ENCODE measurements at places on chromosomes 1 and 21.

- no peak for DNase-seq
These were observed 55.6 kb downstream of the TNR start for GRCh38 chr1:175687622-175688415.

DNA sequence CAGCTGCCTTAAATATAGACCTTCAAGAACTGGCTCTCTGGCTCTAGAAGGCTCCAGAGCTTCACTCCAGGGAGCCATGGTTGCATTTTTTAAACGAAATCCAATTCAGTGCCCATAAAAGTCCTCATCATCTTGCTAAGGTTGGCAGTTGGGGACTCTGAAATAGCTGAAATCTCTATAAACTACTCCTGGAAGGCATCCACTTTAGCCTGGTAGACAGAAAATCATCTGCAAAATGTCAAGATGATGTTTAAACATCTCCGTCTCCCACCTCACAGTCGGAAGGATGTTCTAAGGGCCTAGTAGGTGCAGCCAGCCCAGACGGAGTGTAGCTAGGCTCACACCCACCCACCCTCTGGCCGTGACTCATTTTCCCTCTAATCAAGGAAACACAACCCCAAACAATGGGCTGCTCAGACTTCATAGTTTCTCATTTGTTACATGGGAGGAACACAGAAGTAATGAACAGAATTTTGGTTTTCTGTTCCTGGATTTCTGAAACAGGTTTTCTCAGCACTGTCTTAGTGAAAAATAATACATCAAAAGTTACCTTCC, 235.4 kb upstream of the KAZN start:
- no peak for DNase-seq

GRCh38 chr1:231828182-231828920, 201.8 kb downstream of the DISC1 start:
- no peak for DNase-seq

DNA sequence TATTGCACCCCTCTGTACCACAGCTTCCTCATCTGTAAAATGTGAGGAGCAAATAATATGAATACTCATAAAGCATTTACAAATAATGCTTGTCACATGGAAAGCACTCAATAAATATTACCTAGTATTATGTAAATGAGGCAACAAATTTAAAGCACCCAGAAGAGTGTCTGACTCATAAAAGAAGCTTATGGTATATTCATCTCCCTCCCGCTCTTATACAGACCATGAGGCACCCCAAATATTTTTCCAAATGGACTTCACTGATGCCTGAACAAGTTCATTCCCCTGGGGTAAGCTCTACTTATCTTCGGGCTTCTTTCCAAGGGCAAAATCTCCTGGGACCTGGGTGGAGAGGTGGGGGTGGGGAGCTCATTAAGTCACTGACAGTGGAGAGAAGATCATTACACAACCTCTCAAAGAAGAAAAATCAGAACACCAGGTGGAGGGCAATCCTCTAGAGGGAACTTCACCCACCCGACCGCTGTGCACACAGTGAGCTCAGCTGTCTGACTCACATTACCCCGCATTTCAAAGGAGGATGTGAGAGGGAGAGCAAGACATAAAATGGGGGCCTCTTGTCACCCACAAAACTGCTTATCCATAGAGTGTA, 166.2 kb downstream of the ASTN1 start:
- DNase-seq, result no peak

GRCh38 chr1:79945391-79945790, 938.9 kb upstream of the ADGRL4 start:
- DNase-seq, result no peak

DNA sequence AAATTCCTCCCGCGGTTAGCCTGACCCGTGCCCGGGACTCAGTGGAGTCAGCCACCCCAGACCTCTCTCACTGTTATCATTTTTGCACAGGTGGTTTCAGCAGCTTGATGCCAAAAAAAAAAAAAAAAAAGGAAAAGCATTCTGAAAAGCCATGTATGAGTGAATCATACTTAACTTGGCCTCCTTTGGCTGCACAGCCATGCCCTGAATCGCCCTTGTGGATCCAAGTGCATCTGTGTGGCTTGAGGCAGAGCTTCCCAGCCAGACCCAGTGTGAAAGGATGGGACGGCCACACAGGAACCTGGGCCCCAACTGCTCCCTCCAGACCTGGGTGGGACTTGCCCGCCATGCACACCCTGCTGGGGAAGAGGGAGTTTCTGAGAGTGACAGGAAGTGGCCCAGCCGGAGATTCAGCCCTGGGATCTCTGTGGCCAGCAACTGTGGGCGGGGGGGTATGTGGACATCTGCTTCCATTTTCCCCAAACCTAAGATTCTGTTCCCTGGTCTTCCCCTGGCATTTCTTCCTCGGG, 8.6 kb downstream of the YBEY start:
- no peak for DNase-seq

DNA sequence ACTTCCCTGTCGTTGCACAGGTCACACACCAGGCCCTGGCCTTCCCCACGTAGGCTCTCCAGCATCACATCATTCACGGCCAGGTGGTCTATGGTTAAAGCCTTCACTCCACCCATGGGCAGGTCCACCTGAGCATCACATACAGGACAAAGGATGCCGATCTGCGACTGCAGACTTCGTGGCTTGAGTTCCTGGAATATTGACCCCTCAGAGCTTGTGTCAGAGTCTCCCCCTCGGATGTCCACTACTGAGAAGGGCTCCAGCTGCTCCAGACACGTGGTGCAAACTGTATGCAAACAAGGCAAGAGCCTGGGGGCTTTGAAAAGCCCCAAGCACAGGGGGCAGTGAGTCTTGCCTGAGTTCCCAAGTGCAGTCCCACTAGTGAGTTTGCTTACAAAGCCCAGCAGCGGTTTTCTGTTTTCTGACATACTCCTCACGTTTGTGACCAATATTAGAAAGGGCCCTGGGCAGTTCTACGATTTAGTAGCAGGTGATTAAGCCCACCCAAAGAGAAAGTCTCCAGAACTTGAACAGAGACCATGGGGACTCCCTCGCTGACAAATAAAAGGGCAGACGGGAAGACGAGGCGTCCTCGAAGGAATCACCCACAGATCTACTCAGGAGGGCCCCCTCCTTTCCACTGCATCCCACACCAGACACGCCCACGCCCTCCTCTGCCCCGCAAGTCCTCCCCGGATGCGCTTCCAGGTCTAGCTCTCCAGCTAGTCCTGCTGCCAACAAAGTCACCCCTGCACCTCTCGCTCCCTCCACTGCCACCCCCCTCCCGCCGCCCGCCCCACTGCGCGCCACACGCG, 568 bp downstream of the TRIM45 start:
- DNase-seq, result no peak

DNA sequence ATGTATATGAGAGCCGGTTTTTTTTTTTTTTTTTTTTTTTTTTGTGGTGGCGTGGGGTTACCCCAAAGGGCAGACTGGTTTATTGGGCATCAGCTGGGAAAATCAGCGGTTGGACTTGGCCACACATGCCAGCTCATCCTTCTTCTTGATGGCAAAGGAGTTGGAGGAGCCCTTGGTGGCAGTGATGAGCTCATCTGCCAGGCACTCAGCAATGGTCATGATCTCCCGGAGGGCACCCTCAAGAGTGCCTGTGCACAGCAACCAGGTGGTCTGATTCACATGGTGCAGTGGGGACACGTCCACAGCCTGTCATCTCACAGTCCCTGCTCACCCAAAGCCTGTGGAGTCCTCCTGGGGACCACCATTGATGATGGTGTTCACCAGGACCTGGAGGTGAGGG, 62.0 kb downstream of the MRPS6 start:
- DNase-seq, result no peak

DNA sequence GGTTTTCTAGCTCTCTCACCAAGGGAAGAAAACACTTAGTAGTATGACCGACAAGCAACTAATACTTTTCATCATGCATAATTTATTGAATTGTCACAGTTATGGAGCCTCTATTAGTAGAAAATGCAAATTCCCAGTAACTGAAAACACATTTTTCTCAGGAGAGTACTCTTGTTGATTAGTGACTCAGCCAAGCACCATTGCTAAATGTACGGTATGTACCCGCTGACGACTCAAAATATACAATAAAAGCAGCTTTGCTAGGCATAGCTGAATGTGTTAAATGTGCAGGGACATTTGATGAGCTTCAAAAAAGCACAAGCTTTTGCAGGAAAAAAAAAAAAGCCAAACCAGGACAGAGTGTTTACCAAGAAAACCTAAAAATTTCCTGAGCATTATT, 63.9 kb downstream of the WDR64 start:
- no peak for DNase-seq

GRCh38 chr1:170707117-170707516, 43.2 kb downstream of the PRRX1 start:
- no peak for DNase-seq

GRCh38 chr1:39407896-39408640, 83.4 kb upstream of the BMP8A start:
- no peak for DNase-seq

DNA sequence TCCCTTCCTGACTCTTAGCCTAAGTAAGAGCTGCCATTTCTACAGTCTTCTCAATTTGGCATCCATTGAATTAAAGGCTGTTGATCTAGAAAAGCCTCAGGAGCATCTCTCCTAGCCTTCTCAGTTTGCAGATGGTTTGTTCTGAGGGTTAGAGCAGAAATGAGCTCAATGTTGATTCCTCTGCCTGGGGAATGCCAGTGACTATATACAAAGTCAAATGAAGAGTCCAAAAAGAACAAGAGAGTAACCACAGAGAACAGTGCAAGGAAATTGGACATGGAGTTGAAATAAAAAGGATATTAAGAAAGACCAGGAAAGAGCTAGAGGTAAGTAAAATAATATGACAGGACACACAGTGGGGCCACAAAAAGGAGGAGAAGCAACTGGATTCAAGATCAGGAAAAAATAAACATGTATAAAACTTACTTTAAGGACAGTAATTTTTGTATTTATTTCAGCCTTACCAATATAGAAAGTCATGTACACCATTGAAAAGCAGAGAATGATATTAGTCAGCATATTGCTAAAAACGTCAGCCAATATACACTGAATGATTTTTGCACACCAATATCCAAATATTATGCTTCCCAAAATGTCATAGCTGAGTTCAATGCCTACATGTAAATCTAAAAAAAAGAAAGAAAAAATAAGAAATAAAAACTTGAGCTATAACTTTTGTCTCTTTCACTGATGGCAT, 21.3 kb downstream of the SLC9C2 start:
- no peak for DNase-seq

GRCh38 chr1:241639623-241640148, 483 bp downstream of the CHML start:
- peak; percentile 18 for DNase-seq

DNA sequence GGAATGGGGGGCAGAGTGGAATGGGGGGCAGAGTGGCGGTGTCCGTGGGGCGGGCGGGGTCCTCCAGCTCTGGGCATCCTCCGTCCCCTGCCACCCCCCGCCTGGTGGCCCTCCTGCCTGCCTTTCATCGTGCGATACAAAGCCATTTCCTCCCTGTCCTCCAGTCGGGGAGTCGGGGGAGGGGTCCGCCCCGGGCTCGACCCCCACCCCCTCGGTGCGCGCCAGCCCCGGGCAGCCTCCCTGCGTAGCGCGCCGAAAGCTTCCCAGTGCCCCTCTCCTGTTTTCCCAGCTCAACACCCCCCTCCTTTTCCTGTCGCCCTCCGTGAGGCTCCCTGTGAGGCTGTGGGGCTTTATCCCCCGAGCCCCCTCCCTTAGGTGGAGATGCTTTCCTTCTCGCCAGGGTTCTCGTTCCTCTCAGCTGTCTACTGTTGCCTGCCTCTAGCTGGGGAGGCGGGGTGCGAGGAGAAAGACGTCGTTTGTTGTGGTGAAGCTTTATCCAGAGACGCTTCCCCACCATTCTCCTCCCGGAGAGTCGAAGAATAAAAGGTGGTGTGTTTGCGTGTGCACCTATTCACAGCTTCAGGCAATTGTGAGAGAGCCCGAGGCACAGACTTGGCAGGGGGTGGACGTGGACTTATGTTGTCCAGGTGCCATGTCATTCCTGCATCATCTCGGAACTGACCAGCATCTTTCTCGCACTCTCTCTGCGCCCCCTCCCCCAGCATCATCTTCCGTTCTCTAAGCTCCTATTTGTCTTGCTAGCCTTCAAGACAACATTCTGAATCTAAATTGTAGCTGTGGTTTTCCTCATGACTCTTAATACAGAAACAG, 848 bp downstream of the DNM3 start:
- peak; percentile 7 for DNase-seq

DNA sequence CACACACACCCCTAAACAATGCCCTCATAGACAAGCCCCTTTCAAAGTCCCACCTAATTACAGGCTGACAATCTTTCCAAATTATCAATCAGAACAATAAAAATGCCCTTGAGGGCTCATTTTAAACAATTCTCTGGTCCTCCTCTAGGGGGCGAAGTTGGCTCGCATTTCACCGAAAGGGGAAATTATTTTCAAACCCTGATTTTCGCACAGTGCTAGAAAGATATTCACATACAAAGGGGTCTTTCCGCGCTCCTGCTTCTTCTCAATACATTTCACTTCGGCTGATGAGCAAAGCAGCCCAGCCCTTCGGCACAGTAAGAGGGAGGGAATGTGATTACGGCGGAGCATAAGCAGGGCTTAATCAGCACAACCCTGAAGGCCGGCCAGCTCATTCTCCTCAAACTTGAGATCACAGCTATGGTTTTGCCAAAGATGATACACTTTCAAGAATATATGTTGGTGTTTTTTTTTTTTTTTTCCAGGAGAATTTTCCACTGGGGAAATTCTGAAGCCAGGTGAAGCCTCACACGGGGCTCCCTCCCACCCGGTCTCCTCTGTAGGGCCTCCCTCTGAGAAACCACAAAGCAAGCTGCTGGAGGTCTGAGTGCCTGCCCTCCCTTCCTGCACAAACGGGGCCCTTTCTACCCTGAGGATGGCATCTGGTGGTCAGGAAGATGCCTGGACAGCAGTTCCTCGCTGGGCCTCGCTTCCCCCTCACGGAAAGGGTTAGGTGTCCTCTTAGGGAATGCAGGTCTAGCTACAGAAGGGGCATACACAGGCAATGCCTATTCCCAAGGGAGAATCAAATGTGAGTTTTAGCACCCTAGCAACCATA, 66.9 kb downstream of the GNG12 start:
- DNase-seq, result peak; percentile 39

DNA sequence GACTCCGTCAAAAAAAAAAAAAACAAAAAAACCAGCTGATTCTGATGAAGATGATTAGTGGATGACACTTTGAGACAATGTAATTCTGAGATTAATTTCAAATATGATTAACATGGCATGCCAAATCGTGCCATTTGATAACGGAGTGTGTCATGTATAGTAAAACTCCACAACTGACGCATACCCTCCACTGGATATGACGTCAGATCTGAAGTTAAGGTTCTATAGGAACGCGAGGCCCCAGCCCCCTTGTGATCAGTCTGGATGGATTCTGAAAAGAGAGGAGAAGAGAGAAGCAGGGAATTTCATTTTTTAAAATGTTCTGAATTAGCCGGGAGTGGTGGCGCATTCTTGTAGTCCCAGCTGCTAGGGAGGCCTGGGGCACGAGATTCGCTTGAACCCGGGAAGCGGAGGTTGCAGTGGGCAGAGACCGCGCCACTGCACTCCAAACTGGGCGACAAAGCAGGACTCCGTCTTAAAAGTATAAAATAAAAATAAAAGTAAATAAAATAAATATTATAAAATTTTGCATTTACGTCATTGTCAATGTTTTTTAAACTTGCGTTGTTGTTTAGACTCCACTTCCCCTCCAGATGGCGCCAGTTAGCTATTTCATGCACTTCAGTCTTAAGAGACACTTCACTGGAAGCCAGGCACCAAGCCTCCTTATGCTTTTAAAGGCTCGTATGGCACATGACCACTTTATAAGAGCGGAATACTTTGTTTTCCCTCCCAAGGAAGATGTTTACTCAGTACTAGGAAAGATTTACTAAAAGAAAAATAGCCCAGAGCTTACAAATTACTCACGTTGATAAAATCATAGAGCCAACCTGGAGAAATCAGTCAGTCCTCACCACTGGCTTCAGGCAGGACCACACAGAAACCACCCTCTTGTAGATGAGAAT, 65.5 kb downstream of the UBE2U start:
- peak; percentile 42 for DNase-seq
